ENCODE measurements at places on chromosomes 4 and X.

GRCh38 chrX:39996536-39996935 lies 101.2 kb downstream of the BCOR start:
- no peak for DNase-seq

- no peak for DNase-seq
Measured at GRCh38 chr4:159950707-159951106, 847.8 kb downstream of the RAPGEF2 start.

GRCh38 chrX:51144828-51145442 lies 187.7 kb upstream of the NUDT10 start:
- peak; percentile 1 for DNase-seq

DNA sequence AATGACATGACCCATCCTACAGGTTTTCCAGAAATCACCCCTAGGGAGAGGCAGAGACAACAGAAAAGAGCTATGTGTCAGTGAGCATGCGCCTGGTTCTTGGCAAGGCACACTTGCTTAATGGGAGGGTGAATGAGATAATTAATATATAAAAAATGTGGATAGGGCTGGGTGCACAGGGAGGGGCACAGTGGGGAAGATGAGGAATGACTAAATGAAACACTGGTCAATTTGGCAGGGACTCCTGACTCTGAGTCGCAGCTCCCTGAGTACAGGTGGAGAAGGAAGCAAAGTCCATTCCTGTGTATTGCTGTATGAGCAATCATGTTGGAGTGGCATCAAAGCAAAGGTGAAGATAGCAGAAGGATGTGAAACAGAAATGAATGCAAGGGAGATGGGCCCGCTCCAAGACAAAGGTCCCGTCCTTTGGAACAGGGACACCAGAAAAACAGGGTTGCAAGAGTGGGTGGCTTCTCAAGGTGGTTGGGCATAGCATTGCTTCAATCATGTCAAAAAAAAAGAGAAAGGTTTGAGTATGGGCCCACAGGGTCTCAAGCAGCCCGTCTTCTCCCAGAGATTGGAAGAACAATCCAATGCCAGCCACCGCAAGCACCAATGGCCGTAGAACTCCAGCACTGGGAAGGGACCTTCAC lies 278.4 kb upstream of the AGTR2 start:
- DNase-seq = no peak

DNA sequence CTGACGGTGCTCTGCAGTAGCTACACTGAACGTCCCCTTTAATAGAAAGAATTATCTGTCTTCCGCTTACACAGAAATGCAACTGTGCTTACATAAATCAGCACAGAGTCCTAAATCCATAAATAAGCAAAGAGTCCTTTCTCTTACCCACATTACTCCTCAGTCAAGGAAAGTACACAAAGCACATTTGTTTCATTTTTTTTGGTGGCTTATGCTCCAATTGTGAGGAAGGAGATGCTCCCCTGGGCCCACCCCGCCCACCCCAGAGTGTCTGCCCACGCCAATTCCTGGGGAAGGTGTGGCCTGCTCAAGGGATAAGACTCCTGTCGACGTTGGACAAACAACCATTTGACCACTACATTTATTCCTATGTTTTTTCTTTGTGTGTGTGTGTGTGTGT lies 53.8 kb downstream of the CPLX1 start:
- no peak for DNase-seq

GRCh38 chrX:9682456-9682855 lies 83.2 kb downstream of the GPR143 start:
- DNase-seq = no peak

GRCh38 chrX:115561605-115562479 lies 868 bp downstream of the PLS3 start:
- DNase-seq = no peak

DNA sequence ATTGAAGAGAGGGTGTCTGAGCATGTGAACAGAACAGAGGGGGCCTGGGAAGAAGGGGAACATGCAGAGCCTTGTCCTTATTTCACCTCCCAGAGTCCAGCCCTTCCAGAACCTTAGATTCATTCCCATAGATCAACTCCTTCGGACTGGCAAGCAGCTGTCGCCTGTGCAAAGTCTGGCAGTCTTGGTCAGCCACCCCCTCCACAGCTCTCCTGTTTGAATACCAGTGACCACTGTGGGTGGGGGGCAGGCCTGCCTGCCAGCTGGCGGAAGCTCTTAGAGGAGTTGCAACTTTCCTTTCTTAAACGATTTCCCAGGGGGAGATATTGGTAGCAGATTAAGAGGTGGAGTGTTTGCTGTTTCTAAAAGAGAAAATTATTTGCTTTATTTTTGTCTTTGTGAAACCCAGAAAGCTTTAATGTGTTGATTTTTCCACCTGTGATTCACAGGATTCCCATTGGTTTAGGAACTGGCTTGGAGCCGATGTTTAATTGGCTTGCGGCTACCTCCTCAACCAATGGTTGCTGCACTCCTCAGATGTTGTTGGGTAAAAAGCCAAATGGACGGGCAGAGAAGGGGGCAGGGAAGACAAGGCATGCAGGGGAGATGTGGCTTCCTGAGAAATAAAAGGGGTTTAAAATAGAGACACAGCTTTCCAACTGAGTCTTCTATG lies 62.2 kb upstream of the PRPS1 start:
- DNase-seq = no peak

GRCh38 chr4:145945431-145946155 lies 7.0 kb upstream of the ZNF827 start:
- DNase-seq = no peak

- no peak for DNase-seq
Measured at GRCh38 chrX:12824944-12825343, 33.7 kb downstream of the PRPS2 start.

DNA sequence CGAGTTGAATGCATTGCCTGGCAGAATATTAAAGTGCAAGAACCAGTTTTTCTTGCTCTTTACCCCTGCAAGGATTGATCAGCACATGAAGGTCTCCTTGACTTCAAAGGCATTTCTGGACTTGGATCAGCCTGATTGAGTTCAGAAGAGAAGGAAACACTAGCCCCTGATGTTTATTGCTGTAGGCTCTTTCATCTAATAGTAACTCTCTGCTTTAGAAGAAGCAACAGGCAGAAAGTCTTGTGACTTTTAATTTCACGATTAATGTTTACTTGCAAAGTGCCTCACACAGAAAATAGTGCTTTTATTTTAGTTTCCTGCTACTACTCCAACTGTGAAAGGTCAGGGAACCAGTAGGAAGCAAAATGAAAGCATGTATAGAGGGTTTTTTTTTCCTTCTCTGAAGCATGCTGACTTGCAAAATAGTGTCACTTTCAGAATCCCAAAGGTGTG lies 69.1 kb downstream of the PCDH7 start:
- no peak for DNase-seq

DNA sequence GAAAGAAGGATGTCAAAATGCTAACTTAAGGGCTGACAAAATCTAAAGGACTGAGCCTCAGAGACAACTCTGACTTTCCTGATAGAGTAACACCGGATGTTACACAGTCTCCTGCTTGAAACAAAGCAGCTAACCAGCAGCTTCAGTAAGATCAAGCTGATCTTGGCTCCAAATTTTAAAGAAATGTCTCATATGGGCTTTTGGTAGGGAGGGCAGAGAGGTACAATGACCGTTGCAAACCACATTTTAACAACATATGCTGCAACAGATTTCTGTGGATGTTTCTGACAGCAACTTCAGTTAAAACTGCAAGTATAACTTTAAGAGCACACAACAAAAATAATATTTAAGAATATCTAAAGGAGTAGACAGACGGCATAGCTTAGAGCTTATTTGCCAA lies 9.1 kb downstream of the RPGR start:
- no peak for DNase-seq

- no peak for DNase-seq
Measured at GRCh38 chrX:22922961-22923360, 76.8 kb upstream of the DDX53 start.

DNA sequence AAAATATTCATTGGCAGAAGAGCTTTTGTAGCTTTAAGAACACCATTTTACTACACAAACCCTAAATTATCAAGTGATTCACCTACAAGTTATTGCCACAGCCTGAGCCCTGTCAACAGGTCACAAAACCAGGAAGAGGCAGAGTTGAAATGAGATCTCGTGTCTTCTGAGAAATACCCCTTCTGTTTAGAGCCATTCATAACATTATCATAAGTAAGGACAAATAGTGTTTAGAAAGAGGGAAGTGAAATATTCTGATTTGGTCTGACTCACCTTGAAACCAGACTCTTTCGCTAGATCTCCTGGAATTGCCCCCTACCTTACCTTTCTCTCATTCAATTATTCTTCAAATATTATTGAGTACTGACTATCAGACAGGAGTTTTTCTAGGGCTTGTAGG lies 5.9 kb downstream of the ETDB start:
- no peak for DNase-seq

- DNase-seq = no peak
Measured at GRCh38 chr4:42454755-42455420, 57.6 kb downstream of the SHISA3 start.

GRCh38 chrX:19836337-19836736 lies 51.1 kb downstream of the SH3KBP1 start:
- DNase-seq = no peak

GRCh38 chr4:79621061-79621460 lies 213.0 kb upstream of the GK2 start:
- no peak for DNase-seq

GRCh38 chr4:129929052-129929451 lies 833.1 kb downstream of the C4orf33 start:
- no peak for DNase-seq

- DNase-seq = no peak
Measured at GRCh38 chr4:21077967-21078366, 377.7 kb downstream of the PACRGL start.

DNA sequence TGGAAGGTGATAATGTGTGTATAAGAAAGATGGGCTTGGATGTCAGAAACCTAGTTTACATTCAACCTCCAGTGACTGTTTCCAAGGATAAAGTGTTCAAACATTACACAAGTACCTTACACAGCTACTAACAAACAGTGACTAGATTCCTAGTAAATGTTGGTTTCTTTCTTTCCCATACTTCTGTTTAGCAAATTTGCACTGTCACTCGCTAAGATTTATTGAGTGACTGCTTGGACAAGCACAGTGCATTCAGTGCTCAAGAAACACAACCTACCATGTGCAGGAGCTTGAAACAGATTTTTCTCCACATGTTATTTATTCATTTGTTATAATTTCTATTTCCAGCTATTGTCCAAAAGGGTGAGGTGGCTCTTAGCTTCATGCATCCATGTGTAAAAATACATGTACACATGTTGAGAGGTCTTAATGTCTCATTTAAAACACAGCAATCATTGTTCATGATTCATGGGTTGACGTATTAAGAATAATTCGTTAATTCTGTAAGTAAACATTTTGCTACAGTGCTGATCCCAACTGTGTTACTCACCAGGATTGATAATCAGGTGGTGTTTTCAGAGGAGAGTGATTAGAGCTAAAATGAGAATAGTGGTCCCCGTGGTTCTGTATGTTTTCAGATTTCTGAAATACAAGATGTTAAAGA lies 153.0 kb downstream of the DCLK2 start:
- no peak for DNase-seq

GRCh38 chr4:163171590-163171989 lies 4.9 kb upstream of the NAF1 start:
- no peak for DNase-seq

DNA sequence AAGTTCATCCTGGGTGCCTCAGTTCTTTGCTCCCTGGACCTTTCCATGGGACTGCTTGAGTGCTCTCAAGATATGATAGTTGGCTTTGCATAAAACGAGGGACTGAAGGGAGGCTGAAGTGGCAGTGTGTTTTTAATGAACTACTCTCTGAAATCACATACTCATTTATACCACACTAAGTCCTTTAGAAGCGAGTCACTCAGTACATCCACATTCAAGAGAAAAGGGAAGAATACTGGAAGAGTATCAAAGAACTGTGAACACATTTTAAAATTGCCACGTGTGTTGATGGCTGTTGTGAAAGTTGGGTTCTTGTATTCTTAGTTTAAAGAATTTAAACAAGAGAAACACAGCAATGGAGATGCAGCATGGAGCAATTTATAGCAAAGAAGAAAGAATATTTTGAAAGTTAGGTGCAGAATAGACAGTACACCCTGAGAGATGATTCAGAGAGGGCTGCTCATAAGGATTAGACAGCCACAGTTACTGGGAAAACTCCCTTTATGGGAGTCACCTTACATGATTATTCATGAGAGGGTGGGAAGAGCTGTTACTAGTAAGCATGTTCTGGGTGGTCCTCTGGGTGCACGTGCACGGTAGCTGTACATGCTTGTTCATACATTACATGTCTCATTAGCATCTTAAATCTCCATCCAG lies 380.7 kb downstream of the ADGRL3 start:
- no peak for DNase-seq

DNA sequence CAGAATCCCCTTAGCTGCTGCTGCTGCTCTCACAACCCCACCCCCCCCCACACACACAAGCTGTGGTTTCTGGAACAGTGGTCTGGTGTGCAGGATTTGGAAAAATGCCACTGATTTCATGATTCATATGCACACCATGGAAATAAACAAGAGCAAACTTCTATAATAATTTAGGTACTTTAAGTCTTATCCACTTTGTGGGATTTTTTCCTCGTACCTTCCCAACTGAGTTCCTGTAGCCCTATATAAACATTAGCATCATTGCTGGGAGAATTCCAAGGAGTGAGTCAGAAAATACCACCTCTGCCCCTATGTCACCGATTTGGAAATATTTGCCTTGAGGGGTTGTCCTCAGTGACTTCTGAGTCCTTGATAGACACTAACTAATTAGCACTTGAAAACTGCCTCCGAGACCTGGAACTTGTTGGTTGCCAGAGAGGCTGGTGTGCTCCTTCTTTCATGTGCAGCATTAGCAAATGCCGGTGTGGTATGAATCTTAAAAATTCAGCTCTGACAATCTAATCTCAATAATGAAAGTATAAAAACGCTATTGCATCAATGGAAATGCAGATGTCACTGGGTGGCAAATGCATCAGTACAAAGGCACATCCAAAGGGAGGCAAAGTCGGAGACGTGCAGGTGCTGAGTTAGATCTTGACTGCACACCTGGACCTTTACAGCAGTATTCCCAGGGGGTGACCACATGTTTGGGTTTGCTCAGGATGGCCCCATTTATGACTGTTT lies 61.8 kb downstream of the CPE start:
- no peak for DNase-seq

GRCh38 chrX:42220666-42221065 lies 297.3 kb upstream of the CASK start:
- DNase-seq = no peak

DNA sequence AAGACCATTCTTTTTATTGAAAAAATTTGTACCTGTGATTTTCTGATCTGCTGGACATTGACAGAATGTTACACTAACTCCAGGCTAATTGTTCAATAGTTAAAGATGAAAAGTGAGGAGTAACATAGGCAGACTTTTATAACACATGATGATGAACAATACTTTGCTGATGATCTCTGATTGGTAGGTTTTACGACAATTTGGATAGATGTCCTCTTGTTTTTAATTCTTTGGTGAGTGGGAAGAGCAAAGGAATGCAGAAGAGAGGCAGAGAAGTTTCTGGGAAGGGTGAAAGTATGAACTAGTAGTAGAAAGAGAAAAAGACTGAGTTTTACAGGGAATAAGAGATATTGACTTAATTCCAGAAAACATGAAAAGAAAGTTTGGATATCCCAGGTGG lies 267.3 kb upstream of the HAND2 start:
- DNase-seq = no peak

- no peak for DNase-seq
Measured at GRCh38 chr4:56990109-56990905, 11.6 kb downstream of the POLR2B start.

Data from CD4-positive, alpha-beta T cell treated with Interleukin-6 at 100 ng/mL for 8 hours (primary cell).